ENCODE measurements at places on chromosomes 1 and 21.

- DNase-seq = no peak
These were observed 11.5 kb downstream of the SLC44A3 start for GRCh38 chr1:94831641-94832040.

DNA sequence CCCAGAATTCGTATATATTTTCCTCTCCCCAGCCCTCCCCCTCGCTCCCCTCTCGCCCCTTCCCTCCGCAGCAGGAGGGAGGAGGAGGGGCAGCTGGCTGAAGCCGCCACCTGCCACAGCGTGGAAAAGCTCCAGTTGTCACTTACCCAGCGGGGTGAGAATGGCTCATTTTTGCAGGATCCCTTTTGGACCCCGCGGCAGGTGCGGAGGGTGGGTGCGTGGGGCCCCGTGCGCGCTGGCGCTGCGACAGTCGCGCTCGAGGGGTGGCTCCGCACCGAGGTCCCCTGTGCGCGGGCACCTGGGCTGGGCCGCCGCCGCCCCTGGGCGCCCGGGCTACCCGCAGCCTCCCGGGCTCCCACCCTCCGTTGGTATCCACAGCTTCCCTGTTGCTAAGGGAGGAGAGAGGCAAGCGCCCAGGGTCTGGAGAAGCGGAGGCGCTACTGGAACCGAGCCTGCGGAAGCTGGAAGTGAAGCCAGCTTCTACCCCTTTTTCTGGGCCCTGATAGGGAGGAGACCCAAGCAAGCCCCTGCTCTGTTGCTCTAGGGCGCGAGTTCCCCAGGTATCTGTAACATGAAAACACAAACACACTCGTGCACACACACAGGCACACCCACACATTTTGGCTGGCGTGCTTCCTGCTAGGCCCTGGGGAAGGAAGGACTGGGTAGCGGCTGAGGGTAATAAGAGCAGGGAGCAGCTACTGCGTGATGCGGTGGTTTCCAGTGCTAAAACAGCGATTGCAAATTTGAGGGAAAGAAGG lies at the start of gene ERICH3:
ERICH3 (minus strand) TSS at position 442 of the 761 bp plus-strand sequence; CDS start at position 169, 273 bp downstream.
- DNase-seq = no peak

DNA sequence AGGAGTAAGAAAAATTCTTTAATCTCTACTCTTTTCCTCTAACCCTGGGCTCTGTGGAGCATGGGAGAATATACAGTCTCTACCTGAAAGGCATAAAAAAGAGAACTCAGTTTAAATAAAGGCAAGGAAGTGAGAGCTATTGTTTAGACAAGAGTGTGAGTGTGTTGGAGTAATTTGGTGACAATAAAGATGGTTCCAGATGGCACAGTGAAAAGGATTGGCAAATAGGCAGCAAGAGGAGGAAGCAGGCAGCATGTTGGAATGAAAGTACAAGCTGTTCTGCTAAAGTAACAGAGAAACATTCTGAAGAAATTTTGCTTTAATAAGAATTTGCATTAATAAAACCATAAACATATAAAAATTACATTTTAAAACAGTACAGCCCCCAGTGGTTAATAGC lies 163.4 kb downstream of the DNM3 start:
- no peak for DNase-seq

- DNase-seq = peak; percentile 35
These were observed 5.0 kb downstream of the SLC22A15 start for GRCh38 chr1:115980998-115981993.

- no peak for DNase-seq
These were observed 12.2 kb downstream of the NAV1 start for GRCh38 chr1:201551096-201551495.

DNA sequence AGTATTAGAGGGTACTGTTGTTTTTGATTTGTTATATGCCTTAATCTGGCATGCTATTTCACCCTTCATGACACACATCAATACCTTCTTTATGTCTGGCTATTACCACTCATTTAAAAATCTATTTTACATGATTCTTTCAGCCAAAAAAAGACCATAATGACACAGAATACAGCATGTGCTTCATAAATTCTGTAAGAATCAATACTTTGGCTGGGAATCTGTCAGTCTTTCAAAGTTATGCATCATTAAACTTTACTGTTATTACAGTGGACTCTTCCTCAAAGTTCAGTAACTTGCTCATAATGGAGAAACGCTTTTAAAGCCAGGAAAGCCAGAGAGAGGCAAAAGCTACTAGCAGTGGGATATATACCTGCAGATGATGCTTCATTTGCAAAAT lies 247.2 kb upstream of the ADGRL2 start:
- DNase-seq = no peak

- DNase-seq = no peak
These were observed 90.1 kb downstream of the OMA1 start for GRCh38 chr1:58456470-58456869.

DNA sequence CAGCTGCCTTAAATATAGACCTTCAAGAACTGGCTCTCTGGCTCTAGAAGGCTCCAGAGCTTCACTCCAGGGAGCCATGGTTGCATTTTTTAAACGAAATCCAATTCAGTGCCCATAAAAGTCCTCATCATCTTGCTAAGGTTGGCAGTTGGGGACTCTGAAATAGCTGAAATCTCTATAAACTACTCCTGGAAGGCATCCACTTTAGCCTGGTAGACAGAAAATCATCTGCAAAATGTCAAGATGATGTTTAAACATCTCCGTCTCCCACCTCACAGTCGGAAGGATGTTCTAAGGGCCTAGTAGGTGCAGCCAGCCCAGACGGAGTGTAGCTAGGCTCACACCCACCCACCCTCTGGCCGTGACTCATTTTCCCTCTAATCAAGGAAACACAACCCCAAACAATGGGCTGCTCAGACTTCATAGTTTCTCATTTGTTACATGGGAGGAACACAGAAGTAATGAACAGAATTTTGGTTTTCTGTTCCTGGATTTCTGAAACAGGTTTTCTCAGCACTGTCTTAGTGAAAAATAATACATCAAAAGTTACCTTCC lies 235.4 kb upstream of the KAZN start:
- no peak for DNase-seq

DNA sequence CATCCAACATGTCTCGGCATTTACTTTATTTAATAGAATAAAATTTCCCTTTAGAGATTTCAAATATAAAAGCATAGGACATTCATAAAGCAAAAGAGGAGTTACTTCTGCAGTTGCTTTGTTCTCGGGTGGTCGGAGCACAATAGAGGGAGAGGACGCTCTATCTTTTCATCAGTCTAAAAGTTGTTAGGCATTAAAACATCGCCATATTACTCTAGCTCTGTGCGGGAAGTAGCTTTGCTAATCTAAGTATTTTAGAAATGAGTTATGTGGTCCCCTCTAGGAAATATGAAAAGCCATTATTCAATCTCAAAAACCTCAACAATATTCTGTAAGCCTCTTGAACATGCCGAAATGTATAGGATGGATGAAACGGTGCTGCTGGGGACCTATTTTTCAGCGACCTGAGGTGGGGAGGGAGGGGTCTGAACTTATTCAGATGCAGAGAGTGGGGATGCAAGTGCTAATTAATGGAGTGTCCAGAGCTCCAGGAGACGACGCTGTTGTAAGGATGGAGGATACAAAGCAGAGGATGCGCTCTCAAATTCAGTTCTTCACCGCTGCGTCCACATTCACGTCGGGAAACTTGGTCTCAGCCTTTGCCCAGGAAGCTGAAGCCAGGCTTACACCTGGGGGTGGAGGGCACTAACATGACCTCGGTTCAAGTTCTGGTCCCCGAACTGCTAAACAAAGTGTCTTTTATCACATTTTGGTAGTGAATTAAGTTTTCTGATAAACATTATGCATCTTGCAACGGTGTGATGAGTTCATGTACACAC lies 6.3 kb downstream of the CDKN2C start:
- no peak for DNase-seq

- peak; percentile 0 for DNase-seq
These were observed 239.0 kb downstream of the PTPRU start for GRCh38 chr1:29475326-29475725.

DNA sequence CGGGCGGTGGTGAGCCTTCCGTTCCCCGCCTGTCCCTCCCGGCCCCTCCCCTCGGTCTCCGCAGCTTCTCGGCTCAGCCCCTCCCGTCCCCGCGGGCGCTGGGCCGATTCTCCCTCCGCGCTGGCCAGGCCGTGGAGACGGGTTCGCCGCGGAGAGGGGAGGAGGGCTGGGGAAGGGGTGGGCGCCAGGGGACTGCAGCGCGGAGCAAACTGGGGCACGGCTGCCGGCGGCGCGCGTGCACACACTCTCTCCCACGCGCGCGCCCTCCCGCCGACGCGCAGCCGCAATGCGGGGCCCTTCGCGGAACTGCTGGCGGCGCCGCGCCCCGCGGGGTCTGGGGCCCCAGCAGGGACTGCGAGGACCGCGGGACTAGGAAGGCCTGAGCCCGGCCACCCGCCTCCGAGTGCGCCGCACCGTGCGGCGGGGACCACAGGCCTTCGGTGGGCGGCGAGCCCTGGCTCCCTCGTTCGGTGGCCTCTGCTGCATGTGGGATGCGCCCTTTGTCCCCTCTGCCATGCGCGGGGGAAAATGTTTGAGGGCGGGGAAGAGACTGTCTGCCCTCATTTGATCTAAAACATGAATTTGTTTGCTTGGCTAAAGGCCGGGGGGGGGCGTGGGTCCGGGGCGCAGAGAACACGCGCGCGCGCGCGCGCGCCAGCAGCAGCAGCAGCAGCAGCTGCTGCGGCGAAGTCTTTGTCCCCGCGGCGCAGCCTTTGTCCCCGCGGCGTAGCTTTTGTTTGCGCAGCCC lies 90.7 kb upstream of the VAMP3 start:
- peak; percentile 54 for DNase-seq

GRCh38 chr1:160244209-160244608 lies 18.1 kb downstream of the DCAF8 start:
- DNase-seq = no peak

- no peak for DNase-seq
These were observed 31.7 kb downstream of the ERICH3 start for GRCh38 chr1:74641876-74642275.

- no peak for DNase-seq
These were observed 1.2 kb downstream of the ADAMTS4 start for GRCh38 chr1:161197560-161198193.

GRCh38 chr1:69258842-69259241 lies 308.9 kb upstream of the LRRC7 start:
- no peak for DNase-seq

- no peak for DNase-seq
These were observed 75.7 kb downstream of the AXDND1 start for GRCh38 chr1:179441501-179441900.

DNA sequence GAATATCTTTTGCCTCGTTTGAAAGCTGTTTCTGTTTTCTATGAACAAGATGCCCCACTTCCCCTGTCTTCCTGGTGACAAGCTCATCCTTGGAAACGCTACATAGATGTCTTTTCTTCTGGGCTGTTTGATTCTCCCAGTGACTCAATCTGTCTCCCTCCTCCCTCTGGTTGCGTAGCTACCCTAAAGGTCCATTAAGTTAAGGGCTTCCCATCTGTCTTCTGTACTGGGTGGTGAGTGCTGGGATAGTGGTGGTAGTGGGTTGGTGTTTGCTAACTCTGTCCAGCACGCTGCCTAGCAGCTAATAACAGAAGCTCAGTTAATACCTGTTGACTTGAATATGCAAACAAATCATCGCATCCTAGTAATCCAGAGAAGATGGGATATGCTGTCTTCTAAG lies 50.2 kb upstream of the GCLM start:
- DNase-seq = no peak

- DNase-seq = no peak
These were observed 128.0 kb downstream of the ADAMTS1 start for GRCh38 chr21:26717146-26717739.

DNA sequence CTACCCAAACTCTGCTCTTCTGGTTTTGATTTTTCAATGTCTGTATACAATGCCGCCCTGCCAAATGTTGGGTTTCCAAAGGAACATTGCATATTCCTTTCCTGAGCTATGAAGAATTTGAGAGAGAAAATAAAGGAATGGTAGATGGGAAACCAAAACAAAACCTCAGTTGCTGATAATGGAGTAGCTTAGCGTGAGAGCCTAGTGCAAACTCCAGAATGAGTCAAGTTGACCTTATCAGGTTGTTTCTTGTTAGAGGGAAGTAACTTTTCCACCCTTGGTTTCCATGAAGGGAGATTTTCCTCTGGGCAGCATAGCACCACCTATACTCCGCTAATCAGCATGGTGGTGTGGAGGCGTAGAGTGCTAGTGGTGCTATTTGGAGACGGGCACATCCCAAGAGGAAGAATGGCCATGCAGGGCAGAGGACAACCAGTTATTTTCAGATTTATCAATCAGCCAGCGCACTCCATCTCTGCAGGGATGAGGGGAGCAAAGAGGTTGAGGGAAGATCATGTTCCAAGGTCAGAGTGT lies 51.6 kb downstream of the BACH1 start:
- DNase-seq = no peak

DNA sequence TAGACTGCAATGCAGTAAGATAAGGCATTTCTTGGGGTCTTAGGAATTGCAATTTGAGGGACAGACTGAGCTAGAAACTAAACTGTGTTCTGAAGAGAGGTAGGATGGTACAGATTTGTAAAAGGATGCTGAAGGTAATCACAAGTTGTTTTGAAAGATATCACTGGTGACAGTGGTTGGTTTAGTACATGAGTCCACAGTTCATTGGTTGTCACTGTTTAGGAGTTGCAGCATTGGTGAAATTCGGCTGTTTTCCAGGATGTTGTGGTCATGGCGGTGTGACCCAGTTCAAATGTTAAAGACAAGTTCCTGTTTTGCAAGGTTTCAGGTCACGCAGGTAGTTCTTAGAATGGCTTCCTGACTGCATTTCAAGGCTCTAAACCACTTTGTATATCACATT lies 292.8 kb upstream of the B3GALT2 start:
- DNase-seq = peak; percentile 49

DNA sequence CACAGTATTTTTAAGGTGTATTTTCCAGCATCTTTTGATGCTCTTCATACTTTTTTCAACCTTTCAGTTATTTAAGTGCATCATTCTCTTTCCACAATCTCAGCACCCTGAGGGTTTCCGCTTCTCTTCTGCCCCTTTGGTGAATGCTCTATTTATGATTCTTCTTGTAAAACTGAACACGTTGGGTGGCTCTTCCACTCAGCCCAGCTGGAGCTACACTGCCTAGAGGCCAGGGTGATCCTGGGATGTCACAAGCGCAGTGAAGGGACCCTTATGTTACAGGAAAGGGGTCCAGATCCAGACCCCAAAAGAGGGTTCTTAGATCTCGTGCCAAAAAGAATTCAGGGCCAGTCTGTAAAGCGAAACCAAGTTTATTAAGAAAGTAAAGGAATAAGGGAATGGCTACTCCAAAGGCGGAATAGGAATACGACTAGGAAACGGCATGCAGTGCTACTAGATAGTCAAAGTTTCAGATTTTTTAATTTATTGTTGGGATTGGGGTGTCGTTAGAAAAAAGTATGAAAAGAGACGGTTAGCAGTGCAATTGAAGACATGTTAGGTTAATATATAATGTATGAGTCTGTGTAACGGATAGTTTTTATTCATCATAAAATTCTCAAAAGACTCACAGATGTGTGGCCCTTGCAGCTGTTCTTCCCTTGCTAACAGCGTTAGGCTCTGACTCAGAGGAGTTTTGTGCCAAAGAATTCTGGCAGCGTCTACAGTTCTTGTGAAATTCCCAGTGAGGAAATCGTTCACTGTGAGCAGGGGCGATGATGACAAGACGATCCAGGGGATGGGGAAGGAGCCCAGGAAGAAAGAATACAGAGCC lies 14.4 kb upstream of the ERVH48-1 start:
- no peak for DNase-seq
